HT-29 (cell line): ENCODE measurements at places on chromosomes 12 and 14. TPM values are rescaled to one million over a fixed set of nuclear protein-coding genes. Genes with fewer than 3 reads are reported as not detected.

The OR10G3 gene
- total RNA-seq: not detected in 2 replicates

The DPF3 gene
- not detected in 2 replicates for total RNA-seq

The NR1H4 gene
- 0.10 and 0.20 TPM in 2 replicates for total RNA-seq

The CCDC59 gene
- 29.4 and 40.8 TPM in 2 replicates for total RNA-seq

The MAP3K9 gene
- 5.9 and 6.8 TPM in 2 replicates for total RNA-seq
